ELF-1 (cell line): ENCODE measurements at places on chromosomes 3 and 15.

- DNase-seq, result peak; percentile 32
Observed at GRCh38 chr3:63864008-63864964, 619 bp downstream of the ATXN7 start.

DNA sequence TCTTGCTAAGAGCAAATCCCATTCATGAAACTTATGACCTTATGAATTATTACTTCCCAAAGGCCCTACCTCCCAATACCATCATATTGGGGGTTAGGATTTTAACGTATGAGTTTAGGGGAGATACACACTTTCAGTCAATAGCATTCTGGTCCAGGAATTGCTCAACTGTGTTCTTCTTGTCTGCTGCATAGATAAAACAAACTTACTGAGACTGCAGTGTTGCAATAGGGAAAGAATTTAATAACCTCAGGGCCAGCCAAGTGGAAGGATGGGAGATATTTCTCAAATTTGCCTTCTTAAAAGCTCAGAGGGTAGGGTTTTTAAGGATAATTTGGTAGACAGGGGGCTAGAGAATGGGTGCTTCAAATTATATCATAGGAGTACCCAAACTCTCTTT is 625.8 kb downstream of the OTOL1 start:
- no peak for DNase-seq

DNA sequence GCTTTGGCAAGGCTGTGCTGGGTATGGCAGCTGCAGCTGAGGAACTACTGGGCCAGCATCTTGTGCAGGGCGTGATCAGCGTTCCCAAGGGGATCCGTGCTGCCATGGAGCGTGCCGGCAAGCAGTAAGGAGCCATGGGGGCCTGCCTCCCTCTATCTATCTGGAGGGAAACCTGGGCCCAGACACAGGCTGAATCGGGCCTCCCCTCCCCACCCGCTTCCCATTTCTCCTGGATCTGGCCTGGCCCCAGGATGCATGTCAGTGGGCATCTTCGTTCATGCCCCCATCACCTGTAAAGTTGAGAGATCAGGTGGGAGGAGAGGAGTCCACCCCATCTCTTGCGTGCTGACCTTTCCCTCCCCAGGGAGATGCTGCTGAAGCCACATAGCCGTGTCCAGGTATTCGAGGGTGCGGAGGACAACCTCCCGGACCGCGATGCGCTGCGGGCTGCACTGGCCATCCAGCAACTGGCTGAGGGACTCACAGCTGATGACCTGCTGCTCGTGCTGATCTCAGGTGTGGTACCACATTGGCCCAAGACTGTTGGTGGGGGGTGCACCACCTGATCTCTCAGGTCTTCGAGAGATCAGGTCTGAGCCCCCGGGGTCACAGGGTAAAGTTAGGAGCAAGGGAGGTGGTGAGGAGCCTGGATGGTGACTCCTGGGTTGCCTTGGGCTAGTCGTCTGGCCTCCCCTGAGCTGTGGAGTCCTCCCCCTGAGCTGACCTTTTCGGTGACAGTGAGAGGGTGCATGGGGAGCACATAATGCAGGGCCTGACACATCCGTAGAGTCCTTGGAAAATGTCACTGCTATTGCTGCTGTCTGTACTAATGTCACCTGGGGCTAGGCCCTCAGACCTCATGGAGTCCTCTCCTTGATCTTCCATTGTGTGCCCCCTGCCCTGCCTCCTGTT is 3.2 kb downstream of the GLYCTK start:
- no peak for DNase-seq

GRCh38 chr3:197175503-197175902 is 122.9 kb downstream of the DLG1 start:
- no peak for DNase-seq

- DNase-seq, result peak; percentile 73
Observed at GRCh38 chr3:196793246-196793645, 53.6 kb downstream of the PAK2 start.

GRCh38 chr3:107112356-107112755 is 264.9 kb upstream of the CCDC54 start:
- DNase-seq, result no peak

GRCh38 chr3:81033684-81034083 is 727.8 kb downstream of the GBE1 start:
- no peak for DNase-seq

- DNase-seq, result peak; percentile 51
Observed at GRCh38 chr3:12224181-12225147, 64.4 kb upstream of the PPARG start.

- no peak for DNase-seq
Observed at GRCh38 chr3:156359368-156359767, 195.5 kb downstream of the SSR3 start.

- DNase-seq, result no peak
Observed at GRCh38 chr3:185699927-185700326, 113.8 kb downstream of the SENP2 start.
